Progenitor cell of endocrine pancreas (in vitro differentiated cells): ENCODE measurements at places on chromosomes 3 and 15.

DNA sequence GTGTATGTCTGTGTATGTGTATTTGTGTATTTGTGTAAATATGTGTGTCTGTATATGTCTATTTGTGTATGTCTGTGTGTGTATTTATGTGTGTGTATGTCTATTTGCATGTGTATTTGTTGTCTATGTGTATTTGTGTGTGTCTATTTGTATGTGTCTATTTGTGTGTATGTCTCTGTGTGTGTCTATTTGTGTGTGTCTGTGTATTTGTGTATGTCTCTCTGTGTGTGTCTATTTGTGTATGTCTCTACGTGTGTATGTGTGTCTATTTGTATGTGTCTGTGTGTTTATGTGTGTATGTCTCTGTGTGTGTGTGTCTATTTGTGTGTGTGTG lies 30.4 kb downstream of the PTH1R start:
- no peak for DNase-seq

GRCh38 chr3:31377045-31377642 lies 155.6 kb upstream of the STT3B start:
- DNase-seq, result no peak

DNA sequence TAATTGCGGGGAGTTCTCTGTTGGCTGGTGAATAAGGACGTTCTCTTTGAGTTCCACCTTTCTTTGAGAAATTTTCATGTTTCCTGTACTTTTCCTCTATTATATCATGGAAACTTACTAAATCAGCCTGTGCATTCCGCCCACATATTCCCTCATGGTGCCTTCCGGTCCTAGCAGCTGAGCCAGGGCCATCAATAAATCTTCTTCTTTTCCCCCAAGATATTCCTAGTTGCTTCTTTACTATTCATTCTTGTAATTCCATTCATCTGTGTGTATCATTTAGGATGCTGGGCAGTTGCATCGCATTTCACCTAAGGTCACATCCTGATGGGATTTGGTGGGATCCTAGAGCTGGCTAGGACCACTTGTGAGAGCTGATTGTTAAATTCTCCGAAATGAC lies 139.2 kb downstream of the RBMS3 start:
- no peak for DNase-seq

DNA sequence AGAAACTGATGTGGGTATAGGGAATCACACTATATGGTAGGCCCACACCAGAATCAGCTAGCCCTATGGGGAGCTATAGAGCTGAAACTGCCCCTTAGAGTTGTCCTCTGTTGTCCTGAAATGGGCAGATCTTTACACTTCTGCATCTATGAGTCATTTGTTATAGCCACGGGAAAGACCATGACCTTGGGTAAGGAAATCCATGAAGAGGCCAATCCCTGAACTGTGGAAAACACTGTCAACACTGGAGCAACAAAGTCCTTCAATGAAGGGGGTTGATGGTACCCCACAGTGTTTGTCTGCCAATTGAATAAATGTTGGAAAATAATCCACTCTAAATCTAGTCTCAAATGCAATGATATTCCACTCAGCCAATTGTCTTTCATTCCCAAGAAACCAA lies 5.2 kb upstream of the CD200R1 start:
- no peak for DNase-seq

GRCh38 chr3:12922881-12923431 lies 81.6 kb upstream of the RPL32 start:
- DNase-seq, result no peak

DNA sequence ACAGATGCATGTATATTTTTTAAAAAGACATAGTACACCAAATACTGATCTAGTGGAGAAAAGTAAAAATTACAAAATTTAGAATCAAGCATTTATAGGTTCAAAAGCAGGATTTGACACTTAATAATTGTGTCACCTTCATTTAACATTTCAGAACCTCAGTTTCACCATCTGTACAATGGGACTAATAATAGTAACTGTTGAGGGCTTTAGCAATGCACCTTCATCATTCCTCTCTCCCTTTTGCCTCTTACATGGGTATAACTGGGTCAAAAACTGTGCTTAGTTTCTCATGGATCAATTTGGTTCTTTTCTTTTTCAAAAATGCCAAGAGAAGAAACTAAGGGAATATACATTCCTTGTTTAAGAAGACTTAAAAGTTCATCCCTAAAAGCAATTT lies 5.5 kb upstream of the TMEM212 start:
- DNase-seq, result no peak

- DNase-seq, result no peak
These were observed 11.3 kb upstream of the C3orf52 start for GRCh38 chr3:112074616-112075497.

DNA sequence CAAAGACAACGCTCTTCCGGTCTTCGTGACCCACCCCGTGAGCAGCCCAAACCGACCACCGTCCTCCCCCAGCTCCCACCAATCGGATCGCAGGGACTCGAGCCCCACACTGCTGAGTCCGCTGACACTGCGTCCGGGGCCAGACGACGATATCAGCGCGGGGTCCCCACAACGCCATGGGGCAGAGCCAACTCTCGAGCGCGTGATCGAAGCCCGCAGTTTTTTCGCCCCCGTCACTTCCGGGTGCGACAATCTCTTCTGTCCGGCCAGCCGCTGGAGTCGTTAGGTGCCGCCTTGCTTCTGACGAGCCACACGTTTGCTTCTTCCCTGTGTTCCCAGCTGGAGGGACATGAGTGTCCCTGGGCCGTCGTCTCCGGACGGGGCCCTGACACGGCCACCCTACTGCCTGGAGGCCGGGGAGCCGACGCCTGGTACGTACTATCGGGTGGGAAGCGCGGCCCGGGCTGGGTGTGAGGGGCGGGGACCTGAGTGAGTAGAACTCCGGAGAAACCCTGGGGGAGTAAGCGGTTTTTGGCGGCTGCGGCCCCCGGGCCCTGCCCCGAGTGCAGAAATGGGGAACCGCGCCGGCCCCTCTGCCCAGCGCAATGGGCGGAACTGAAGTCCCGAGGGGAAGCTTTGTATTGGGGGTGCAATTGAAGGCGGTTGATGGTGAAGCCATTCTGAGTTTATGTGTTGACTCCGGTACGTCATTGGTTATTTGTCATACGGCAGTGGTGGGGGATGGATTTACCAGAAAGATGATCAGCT lies at the start of gene BLOC1S6:
Gene BLOC1S6, plus strand, starts transcription at position 285 of the 768 bp plus-strand sequence. Its CDS starts 65 bp downstream, at position 350.
- peak; percentile 87 for DNase-seq

DNA sequence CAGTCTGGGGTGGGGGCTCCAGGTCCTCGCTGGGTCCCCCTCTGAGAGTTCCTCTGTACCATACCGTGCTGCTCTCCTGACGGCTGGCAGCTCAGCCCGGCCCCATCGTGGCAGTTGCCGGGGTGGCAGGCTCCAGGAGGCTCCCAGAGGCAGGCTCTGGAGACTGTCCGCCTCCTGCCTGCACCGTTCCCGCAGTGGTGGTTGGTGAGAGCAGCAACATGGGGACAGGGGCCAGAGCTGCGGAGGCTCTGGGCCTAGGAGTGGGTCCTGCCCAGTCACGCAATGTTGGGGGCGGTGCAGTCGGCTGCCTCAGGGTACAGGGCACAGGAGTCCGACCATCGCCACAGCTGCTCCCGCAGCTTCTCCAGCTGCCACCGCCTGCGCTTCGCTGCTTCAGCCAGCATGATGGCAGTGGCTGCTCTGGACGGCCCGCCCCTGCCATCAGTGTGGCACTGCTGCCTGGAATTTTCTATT lies 492.7 kb downstream of the AGBL1 start:
- DNase-seq, result no peak

DNA sequence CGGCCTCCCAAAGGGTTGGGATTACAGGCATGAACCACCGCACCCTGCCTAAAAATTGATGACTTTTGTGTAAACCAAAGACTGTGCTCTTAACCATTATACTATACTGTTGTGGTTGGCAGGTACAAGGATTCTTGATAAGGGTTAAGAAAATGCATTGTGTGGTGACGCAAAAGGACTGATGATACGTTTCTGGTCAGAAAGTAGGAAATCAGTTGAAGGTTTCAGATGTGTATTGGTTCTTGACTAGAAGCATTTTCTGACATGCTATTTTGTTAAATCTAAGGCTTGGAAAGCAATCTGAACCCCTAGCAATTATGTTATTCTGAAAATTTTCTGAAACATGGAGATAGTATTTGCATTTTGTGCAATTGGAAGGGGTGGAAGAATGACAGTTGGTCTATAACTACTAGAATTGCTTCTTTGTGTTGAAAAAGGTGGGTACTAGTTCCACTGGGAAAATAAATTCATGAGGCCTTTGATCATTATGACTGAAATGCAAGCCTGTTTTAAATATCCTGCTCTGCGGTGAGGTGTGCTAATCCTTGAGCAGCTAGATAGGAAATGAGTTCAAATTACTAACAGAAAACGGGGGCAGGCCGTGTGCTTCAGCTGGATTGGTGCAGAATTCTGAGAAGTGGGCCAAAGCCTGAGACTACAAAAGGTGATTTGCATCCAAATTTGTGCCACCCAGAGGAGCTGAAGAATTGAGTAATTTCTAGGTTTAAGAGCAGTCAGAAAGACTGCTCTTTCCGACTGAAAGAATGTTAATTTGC lies 66.0 kb upstream of the LRRFIP2 start:
- no peak for DNase-seq

DNA sequence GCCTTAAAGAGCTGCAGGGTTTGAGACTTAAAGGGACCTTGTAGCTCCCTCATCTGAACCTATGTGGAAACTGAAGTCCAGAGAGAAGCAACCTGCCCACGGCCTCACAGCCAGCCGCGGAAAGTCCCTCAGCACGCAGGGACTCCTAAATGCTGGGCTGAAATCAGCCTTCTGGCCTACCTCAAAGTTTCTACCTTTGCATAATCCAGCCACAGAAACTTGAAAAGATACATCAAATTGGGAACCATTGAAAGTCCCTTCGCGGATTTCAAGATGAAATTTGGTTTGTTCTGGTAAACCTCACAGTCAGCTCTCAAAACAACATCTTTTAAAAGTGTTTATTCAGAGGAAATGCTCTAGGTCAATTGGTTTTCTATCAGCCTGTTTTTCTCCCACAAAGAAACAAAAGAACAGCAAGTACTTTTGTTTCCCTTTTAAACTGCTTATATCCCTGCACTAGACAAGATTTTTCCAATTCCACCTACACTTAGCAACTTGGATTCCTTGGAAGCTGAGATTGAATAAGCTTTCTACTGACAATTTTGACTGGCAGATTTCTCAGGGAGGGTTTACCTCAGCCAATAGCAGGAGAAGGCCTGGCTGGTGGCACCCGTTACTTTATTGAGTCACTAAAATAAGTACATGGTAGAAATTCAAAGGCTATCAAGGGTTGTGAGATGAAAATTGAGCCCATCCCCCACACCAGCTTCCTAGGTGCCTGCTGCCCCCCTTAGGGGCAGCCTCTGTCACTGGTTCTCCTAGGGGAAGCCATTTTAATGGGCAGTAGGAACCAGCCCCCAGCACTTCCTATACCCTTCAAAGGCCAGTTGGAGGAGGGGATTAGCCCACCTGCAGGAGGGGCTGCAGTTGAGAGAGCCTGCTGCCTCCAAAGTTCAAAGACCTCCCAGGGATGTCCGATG lies 171.2 kb downstream of the ADAMTS17 start:
- DNase-seq, result no peak

- no peak for DNase-seq
These were observed 1.8 kb upstream of the PLXND1 start for GRCh38 chr3:129608087-129608935.

GRCh38 chr3:190973771-190974170 lies 111.3 kb upstream of the GMNC start:
- no peak for DNase-seq

- DNase-seq, result no peak
These were observed 10.2 kb downstream of the IDH3A start for GRCh38 chr15:78159395-78159794.

GRCh38 chr3:136239094-136239493 lies 11.0 kb upstream of the PCCB start:
- no peak for DNase-seq

GRCh38 chr15:84631706-84632272 lies 22.3 kb downstream of the WDR73 start:
- DNase-seq, result no peak

GRCh38 chr15:26739791-26740190 lies 33.1 kb downstream of the GABRB3 start:
- no peak for DNase-seq

- DNase-seq, result peak; percentile 87
These were observed 99.4 kb downstream of the FBLN2 start for GRCh38 chr3:13648060-13649001.

- peak; percentile 60 for DNase-seq
These were observed 31.1 kb downstream of the UMPS start for GRCh38 chr3:124761250-124761796.

- no peak for DNase-seq
These were observed 1019.4 kb upstream of the ALCAM start for GRCh38 chr3:104347291-104347690.

DNA sequence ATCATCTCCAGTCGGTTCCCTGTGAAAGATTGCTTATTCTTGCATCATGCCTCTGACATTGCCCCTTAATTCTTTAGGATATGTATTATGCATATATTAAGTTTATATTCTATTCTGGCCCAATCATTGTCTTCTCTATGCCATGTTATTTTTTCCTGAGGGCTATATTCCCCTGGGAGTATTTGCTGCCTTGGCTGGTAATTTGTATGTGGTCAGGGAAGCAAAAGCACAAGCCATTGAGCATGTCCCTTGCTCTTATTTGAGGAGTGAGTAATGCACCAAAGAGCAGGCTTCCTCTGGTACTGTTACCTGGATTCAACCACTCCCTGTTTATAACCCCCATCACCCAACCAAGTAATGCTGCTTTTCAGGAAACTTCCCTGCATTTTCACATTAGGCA lies 36.3 kb downstream of the STAC start:
- no peak for DNase-seq

DNA sequence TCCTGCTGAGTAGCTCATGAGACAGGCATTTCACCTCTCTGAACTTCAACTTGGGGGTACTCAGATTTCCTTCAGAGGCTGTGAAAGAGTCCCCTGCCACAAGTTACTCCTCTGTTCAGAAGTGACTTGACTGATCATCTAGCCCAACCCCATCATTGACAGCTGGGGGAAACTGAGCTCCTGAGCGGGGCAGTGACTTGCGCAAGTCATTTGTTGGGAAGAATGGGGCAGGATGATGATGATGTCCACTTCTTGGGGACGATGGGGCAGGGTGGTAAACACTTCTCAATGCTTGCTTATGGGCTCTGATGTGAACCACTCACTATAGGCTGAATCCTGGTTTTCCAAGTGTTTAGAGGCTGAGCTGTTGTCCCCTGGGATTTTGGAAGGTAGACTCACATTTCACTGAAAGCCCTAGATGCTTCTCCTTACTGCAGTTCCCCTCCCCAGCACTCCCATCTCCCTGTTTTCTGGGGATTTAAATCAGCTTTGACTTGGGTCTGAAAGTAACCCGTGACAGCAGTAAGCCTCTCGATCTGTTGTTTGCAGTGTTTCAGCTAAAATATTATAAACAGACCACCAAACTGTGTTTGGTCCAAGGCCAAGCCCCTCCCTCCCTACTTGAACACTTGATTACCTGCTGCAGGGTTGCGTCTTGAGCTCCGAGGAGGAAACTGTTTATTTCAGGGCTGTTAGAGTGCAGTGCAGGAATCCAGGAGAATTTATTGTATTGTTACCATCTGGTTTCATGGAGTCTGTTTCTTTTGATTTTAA lies 25.1 kb downstream of the SMAD3 start:
- no peak for DNase-seq

GRCh38 chr15:31822463-31822862 lies 207.9 kb upstream of the CHRNA7 start:
- DNase-seq, result no peak
